Hepatocyte (in vitro differentiated cells): ENCODE measurements at places on chromosomes 5 and 9. TPM values are rescaled to one million over a fixed set of nuclear protein-coding genes. Genes with fewer than 3 reads are reported as not detected.

TMEM215 gene
- total RNA-seq = 0.40 and 0.43 TPM in 2 replicates

ANKRD31 gene
- total RNA-seq = 0.47 and 0.60 TPM in 2 replicates

IL4 gene
- total RNA-seq = not detected in 2 replicates

AQP7 gene
- total RNA-seq = 8.5 and 11.2 TPM in 2 replicates

FAM151B gene
- 2.7 and 5.3 TPM in 2 replicates for total RNA-seq

SMIM23 gene
- not detected in 2 replicates for total RNA-seq

GRCh38 chr5:68193481-68194036 is 22.0 kb upstream of the PIK3R1 start:
- DNase-seq = no peak
- H3K27me3 ChIP-seq = no peaks in the 10 kb centered on the region
- no peaks in the 10 kb centered on the region for H3K36me3 ChIP-seq
- H3K27ac ChIP-seq = no peak overlapping the region

DNA sequence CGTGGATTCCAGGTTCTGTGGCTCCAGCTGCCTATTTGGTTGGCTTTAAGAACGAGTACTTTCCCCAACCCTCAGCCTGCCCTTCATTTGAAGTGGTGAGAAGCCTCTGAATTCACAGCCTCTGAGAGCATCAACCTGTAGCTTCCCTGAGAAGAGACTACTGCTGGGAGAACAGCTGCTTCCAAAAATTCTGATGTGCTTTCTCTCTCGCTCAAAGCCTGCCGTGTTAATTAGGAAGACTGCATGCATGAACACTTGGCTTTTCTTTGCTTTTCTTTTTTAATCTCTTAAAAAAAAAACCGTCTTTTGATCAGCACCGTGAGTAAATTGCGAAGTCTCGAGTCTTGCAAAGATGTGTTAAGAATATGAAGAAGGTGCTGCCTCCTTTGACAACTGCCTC is 153.4 kb upstream of the MAP1B start:
- no peak for DNase-seq
- no peak overlapping the region for H3K27ac ChIP-seq
- no peaks in the 10 kb centered on the region for H3K27me3 ChIP-seq
- no peaks in the 10 kb centered on the region for H3K36me3 ChIP-seq
- H3K4me3 ChIP-seq = no peak overlapping the region

- H3K27ac ChIP-seq = no peak overlapping the region
- H3K4me3 ChIP-seq = no peak overlapping the region
- DNase-seq = peak; percentile 73
- H3K36me3 ChIP-seq = no peaks in the 10 kb centered on the region
Measured at GRCh38 chr5:76104027-76104426, 20.8 kb downstream of the SV2C start.

- H3K4me3 ChIP-seq = no peak overlapping the region
- H3K36me3 ChIP-seq = no peaks in the 10 kb centered on the region
- H3K27me3 ChIP-seq = no peaks in the 10 kb centered on the region
- no peak for DNase-seq
- no peaks in the 10 kb centered on the region for H3K4me1 ChIP-seq
- no peak overlapping the region for H3K27ac ChIP-seq
Measured at GRCh38 chr5:150945486-150945885, 40.7 kb upstream of the ZNF300 start.

- peak; percentile 58 for DNase-seq
- peak overlapping the region; percentile 68 for H3K27ac ChIP-seq
- no peaks in the 10 kb centered on the region for H3K27me3 ChIP-seq
- peaks cover 10% of the 10 kb centered on the region for H3K4me1 ChIP-seq
- H3K36me3 ChIP-seq = no peaks in the 10 kb centered on the region
- no peak overlapping the region for H3K4me3 ChIP-seq
Measured at GRCh38 chr9:121557581-121558447, 58.2 kb upstream of the GGTA1 start.

DNA sequence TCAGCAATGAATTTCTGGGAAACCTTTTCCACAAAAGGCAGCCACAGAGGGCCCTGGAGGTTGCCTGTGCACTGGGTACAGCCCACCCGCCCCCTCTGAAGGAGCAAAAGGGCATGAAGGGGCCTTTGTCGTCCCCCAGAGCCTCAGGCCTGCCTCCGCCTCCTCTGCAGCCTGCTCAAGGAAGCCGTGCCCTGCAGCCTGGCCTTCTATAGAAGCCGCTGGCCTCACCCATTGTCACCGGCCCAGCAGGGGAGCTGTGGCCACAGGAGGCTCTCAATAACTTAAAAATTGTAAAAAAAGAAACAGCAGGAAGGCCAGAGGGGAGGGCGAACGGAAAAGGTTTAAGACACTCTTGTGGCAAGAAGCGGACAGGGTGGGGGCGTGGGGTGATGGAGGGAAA is 213.3 kb downstream of the IRX2 start:
- H3K36me3 ChIP-seq = no peaks in the 10 kb centered on the region
- H3K27me3 ChIP-seq = no peaks in the 10 kb centered on the region
- H3K27ac ChIP-seq = no peak overlapping the region
- no peaks in the 10 kb centered on the region for H3K4me1 ChIP-seq

- no peaks in the 10 kb centered on the region for H3K27me3 ChIP-seq
- H3K4me3 ChIP-seq = no peak overlapping the region
- H3K4me1 ChIP-seq = peaks cover 4% of the 10 kb centered on the region
- H3K36me3 ChIP-seq = no peaks in the 10 kb centered on the region
Measured at GRCh38 chr9:82117026-82117811, 128.6 kb downstream of the SPATA31D1 start.
